ENCODE measurements at places on chromosomes 4 and X. TPM values are rescaled to one million over a fixed set of nuclear protein-coding genes. Genes with fewer than 3 reads are reported as not detected.

DNA sequence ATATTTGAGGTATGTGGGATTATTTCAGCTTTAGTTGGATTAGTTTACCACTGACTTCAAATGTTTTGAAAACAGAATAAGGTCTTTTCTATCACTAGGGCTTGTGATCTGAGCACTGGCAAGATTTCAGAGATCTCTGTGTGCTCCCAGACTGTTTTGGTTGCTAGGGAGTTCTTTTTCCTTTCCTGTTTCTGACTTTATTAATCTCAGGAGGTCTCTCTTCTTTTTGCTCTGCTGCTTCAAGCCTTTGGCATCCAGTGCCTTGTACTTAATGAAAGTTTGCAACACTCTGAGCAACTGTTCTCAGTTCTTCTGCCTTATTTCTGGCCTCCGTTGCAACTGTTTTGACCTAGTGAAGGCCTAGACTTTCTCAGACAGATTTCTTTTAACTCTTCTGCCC, 32.1 kb upstream of the PAQR3 start:
- no peak for DNase-seq

GRCh38 chr4:176964116-176964691, 171.5 kb upstream of the VEGFC start:
- DNase-seq, result no peak

DNA sequence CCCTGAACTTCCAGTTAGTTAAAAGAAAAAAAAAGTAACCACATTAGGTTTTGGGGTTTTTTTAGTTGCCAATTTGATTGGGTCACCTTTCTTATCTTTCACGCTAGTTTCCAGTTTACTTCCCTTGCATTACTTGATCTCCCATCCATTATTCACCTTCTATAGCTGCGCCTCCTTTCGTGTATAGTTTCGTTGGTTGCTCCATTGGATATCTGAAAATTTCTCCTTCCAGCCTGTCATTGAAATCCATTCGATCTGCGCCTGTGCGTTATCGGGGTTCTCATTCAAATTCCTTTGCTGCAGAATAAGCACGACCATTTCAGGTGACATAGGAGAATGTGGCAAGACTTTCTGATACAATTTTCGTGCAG, 764 bp downstream of the TRAPPC11 start:
- no peak for DNase-seq

DNA sequence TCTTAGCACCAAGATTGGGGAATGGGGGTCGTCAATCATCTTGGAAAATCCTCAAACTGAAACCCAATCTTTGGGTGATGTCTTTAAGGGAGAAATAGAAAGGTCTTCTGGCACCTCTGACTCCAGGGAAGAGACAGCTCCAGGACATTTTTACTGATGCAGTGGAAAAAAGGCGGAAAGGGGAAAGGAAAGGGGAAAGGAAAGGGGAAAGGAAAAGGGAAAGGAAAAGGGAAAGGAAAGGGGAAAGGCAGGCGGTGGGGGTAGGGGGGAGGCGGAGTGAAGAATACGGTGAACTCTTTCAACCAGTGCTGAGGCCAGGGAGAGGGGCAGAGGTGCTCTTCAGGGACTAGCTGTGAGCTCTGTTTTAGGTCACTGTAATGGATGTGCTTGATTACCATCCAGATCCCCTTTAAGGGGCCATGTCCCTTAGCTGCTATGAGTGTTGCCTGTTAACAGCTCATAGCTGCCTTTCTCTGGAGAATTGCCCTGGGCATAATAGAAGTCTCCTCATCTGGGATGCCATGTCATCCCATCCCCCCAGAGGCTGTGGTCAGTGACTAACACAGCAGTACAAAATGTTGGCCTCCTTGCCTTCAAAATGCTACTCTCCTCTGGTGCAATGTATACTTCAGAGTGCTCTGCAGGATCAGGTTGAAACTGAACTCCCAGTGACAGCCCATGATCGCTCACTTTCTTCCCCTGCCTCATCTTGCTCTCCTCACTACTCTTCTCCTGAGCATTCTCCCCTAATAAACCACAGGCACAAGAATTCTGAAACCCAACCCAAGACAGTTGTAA, 92.4 kb upstream of the AP1S2 start:
- no peak for DNase-seq

- DNase-seq, result no peak
Measured at GRCh38 chrX:138897621-138898492, 186.3 kb upstream of the FGF13 start.

DNA sequence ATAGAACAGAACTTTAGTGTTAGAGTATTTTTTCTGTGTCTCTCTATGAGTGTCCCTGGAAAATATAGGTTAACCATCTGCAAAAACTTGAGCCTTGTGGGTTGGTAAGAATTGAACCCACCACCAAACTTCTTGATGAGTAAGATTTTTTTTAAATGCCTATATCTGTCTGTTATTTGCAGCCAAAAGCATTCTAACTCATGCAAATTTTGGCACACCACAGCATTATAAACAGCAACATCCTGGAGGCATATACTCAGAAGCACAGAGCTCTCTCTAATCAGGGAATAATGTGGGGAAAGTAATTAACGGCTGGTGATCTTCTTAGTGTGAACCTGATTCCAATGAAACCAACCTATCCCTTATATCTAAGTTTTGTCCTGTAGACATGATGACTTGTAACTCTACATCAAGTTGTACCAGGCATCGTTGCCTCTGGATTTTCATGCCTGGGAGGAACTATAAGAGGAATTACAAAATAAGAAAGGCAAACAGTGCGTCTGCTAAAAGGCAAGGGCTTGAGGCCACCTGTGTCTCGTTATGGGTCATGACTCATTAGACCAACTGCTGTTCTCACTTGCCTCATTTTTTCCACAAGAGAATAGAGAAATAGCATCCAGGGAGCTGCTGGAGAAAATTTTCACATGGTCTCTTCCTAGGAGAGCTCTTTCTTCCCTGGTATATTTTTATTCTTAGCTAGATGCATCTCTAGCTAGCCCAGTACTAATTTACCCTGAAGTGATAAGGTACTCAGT, 202.4 kb downstream of the CHIC2 start:
- no peak for DNase-seq

- DNase-seq, result no peak
Measured at GRCh38 chrX:8783097-8783713, 18.0 kb downstream of the FAM9A start.

GRCh38 chrX:83508526-83509253, 600 bp downstream of the POU3F4 start:
- no peak for DNase-seq

GRCh38 chr4:174222266-174222872, 61.1 kb downstream of the FBXO8 start:
- DNase-seq, result no peak

GRCh38 chr4:52299120-52299519, 248.0 kb downstream of the SPATA18 start:
- DNase-seq, result no peak

GRCh38 chrX:37367946-37368345, 18.8 kb downstream of the PRRG1 start:
- no peak for DNase-seq

GRCh38 chrX:78958419-78959116, 13.4 kb downstream of the P2RY10 start:
- no peak for DNase-seq

GRCh38 chr4:24607334-24607733, 23.0 kb upstream of the DHX15 start:
- DNase-seq, result no peak

CENPE gene
- not detected for polyA plus RNA-seq

PF4V1 gene
- polyA plus RNA-seq, result not detected

DGKK gene
- not detected for polyA plus RNA-seq

SOWAHB gene
- polyA plus RNA-seq, result 0.88 TPM

Data from aorta (tissue), 5 donors.